ENCODE measurements at places on chromosomes 6 and 20.

GRCh38 chr6:132973514-132973993, 159.2 kb downstream of the RPS12 start:
- no peak for DNase-seq

GRCh38 chr6:134402372-134402984, 84.6 kb upstream of the SGK1 start:
- no peak for DNase-seq

- DNase-seq, result no peak
Observed at GRCh38 chr6:152098683-152099082, 291.2 kb downstream of the ESR1 start.

DNA sequence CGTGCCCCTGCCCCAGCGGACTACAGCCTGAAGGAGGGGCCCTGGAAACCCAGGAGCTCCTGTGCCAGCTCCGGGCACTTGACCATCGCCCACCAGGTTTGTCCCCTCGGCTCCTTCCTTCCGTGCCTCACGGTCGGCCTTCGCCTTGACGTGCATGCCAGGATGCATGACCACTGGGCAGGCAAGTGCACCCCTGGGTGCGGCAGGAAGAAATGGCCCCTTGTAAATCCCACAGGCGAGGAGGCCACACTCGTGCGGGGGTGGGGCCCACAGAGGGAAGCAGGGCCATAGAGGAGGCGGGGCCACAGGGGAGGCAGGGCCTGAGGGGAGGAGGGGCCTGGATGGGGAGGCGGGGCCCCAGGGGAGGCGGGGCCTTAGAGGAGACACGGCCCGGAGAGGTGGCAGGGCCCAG, 81.7 kb downstream of the YTHDF1 start:
- no peak for DNase-seq

- no peak for DNase-seq
Observed at GRCh38 chr6:113629975-113630737, 227.0 kb upstream of the MARCKS start.

GRCh38 chr6:133132466-133132971, 108.6 kb upstream of the EYA4 start:
- DNase-seq, result peak; percentile 32

DNA sequence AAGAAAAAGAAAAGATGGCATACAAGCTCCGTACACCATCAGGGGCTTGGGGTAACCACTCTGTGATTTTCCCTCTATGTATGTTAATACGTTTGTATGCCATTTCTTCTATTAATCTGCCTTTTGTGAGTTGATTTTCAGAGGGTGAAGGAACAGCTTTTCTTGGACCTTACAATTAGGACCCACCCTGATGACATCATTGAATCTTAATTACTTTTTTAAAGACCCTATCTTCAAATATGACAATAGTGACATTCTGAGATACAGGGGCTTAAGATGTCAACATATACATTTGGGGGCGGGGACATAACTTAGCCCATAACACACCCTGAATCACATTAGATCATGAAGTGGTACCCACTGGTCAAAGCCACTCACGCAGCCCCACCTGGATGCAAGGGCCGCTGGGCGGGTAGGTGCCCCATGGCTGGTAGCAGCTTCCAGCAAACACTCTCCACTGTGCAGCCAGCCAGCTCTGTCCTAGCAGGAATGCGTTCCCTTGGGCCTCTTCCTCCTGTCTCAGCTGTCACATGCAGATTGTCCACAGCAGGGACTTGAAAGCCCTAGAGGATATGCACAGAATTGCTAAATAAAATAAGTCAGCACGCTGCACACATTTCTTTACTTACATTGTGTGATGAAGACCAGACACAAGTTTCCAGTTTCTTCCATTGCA, 74.5 kb downstream of the FOXF2 start:
- peak; percentile 43 for DNase-seq

DNA sequence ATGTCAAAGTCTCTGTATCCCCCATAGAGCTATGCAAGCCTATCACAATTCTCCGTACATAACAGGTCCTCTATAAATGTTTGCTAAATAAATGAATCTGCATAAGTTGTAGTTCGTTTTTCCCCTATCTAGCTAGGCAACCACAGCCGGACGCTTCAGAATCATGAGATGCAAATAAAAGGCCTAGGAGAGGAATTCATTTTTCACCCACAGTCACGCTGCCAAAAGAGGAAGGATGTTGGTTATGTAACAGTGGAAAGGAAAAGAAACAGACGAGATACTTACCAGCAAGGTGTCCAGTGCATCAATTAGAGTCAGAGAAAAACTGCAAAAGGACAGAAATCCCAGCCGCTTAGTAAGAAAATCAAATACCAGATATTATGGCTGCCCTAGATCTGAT, 2.4 kb downstream of the EDEM2 start:
- no peak for DNase-seq

- DNase-seq, result no peak
Observed at GRCh38 chr6:41798901-41799558, 11.5 kb downstream of the TOMM6 start.

GRCh38 chr20:43492101-43492500, 15.4 kb upstream of the L3MBTL1 start:
- DNase-seq, result no peak

GRCh38 chr20:24696396-24696795, 227.0 kb downstream of the SYNDIG1 start:
- DNase-seq, result no peak

GRCh38 chr6:19925533-19925932, 88.4 kb downstream of the ID4 start:
- DNase-seq, result no peak

DNA sequence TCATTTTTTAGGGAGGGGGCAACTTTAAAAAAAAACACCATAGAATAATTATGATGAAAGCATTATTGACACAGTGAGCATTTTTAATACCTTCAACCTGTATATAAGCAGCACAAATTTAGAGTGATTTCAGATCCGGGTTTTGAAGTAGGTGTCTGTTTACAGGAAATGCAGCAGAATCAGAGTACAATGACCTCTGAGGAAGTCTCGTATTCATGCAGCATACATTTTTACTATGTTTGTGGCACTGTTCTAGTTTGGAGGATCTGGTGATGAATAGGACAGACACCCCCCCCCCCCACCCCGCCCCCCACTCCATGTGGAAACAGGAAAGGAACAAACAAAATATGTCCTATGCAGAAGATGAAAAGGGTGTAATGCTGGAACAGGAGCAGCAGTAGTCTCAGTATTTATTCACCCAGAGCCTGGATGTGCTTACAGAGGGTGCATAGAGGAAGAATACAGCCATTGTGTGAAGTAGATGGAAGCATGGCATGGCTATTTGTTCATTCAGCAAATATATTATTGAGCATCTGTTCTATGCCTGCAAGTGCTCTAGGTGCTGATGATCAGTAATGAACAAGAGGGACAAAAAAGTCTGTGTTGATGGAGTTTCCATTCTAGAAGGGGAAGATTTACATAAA, 19.7 kb downstream of the VAPB start:
- no peak for DNase-seq

DNA sequence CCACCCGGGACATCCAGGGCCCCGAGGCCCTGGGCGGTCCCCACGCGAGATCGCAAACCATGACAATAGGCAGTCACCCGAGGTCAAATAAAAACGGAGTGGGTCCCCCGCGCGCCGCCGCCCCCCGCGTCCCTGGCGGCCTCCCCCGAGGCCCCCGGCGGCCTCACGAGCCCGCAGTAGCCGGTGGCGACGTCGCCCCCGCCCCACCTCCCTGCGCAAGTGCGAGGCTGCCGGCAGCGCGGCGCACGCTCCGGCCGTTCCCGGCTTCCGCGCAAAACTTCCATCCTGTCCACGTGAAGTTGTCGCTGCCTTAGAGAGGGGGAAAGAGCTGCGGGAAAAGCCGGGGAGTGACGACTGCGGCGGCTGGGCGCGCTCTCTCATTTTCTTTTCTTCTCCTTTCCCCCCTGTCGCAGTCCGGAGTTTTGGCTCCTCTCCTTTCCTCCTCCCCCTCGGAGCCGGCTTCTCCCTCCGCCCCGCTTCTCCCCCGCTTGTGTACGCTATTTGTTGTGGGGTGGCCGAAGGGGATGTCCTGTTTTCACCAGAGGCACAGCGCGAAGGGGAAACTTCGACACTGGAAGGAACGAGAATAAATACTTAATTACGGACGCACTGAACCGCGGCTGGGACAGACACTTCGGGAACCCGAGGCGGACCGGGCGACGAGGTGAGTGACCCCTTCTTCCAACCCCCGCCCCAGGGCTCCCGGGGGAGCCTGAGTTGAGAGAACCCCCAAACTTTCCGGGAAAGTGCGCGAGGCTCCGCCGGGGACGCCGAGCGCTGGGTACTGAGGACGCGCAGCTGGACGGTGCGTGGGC, at the start of gene EYA4:
TSS of gene EYA4 (plus strand) at position 272 of the 815 bp plus-strand sequence. CDS start 33,424 bp downstream, outside the sequence.
- DNase-seq, result peak; percentile 53

DNA sequence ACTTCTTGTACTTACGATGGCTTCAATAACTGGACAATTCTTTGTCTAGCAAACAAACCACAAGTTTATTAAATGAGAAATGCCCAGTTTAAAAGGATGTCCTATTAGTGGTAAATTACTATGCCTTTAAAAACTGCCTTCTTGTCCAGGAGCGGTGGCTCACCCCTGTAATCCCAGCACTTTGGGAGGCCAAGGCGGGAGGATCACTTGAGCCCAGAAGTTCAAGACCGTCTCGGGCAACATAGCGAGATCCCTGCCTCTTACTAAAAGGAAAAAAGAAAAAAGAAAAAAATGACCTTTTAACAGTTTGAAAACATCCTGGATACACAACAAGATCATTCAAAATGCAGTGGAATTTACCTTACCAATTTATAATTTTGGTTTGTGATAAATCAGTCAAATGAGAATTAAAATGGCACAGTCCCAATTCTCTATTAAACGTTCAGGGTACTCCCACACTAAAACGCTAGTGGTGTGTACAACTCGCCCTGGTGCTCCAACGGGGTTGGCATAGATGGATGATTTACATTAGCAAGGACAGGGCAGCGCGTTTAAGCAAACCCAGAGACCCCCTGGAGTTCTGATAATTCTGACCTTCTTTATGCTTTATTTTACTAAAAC, 2.3 kb downstream of the ZBTB2 start:
- DNase-seq, result no peak

DNA sequence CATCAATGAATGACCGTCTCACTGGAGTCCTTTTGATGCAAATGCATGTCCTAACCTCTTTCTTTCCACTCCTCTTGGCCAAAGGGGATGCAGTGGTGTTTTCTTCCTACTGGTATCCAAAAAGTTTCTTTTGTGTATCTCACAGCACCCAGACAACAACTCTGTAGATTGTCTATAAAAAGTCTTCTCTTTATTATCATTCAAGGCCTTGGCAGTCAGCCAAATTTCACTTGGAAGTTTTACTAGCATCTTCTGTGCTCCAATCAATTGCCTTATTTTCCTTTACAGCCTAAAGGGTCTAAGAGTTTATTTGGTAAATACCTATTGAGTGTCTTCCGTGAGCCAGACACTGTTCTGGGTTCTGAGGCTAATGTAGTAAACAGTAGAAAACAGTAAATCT, 150.2 kb upstream of the RNF217 start:
- DNase-seq, result no peak

- DNase-seq, result no peak
Observed at GRCh38 chr6:11015102-11015501, 29.0 kb downstream of the ELOVL2 start.

GRCh38 chr6:126826166-126826714, 292.2 kb upstream of the RSPO3 start:
- DNase-seq, result no peak

- no peak for DNase-seq
Observed at GRCh38 chr6:83132121-83132520, 60.9 kb downstream of the PGM3 start.

GRCh38 chr6:44298055-44298803, 14.9 kb downstream of the AARS2 start:
- DNase-seq, result no peak

- no peak for DNase-seq
Observed at GRCh38 chr20:58542411-58543095, 27.4 kb upstream of the APCDD1L start.

DNA sequence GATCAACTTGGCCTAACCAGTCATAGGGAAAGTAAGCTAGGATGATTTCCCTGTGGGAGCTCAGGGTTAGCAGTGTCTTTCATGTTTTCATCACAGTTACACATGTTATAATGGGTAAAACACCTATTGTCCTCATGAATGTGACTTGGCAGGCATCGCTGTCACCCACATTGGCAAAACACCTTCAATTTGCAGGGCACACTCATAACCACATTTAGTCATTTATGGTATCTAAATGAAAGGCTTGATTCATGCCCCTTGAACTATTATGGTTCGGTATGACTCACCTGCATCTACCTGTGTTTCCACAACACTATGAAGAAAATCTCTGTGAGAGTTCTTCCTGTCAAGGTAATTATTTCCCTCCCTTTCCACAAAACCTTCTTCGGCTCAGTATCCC, 49.2 kb downstream of the FRK start:
- DNase-seq, result no peak

DNA sequence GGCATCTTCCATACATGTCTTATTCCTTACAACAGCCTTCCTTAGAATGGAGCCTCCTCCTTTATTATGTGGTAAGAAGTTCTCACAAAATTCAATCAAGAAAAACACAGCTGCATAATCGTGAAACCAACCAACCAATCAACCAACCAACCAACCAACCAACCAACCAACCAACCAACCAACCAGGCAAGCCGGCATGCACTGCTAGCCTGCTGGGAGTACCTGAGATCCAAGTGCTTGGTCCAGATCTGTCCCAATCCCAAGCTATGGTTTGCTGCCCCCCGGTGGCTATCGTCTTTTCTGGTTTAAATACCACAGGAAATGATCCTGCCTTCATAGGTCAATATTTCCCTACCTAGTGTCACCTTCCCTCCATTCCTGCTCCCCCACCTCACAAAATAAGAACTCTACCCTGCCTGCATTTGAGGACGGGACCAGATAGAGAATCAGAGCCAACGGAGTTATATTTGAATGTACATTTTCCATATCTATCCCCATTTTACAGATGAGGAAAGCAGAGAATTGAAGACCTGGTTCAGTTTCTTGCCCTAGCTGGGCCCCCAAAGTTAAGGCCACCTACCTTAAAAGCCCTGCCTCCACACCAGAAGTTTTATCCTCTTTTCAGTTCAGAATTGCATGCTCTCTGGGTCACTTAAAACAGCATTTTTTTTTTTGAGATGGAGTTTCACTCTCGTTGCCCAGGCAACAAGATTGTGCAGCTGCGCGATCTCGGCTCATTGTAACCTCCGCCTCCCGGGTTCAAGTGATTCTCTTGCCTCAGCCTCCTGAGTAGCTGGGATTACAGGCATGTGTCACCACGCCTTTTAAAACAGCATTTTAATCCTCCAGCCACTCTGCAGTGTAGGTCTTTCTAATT, 27.1 kb downstream of the RAB44 start:
- DNase-seq, result peak; percentile 67

DNA sequence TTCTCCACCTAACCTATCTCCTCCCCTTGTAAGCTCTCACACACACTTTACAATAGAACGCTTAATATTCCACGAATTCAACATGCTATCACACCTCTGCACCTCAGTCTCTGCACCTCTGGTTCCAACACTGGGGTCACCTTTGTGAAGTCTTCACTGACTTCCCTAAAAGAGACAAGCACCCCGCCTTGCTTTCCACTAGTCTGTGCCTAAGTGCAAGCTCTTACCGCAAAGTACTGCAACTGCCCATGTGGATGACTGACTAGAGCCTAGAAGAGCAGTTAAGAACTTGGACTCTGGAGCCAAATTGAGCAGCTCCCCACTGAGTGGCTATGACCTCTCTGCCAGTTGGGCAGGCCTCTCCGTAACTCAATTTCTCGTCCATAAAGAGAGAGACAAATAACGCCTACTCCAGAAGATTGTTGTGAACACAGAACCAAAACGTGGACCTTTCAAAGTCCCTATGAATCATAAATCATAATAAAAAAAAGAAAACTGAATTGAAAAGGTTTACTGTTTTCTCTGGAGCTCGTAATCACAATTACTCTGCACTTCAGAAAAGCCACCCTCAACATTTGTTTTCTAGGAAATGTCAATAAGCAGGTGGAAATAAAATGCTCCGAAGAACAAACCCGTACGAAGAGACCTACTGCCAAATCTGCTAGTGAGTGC, 1.2 kb downstream of the IFNGR1 start:
- DNase-seq, result no peak
